ENCODE measurements at places on chromosomes 7 and 10.

- DNase-seq: no peak
These were observed 66.7 kb downstream of the PDGFA start for GRCh38 chr7:452791-453455.

- DNase-seq: peak; percentile 8
These were observed 27.8 kb downstream of the ZNF33A start for GRCh38 chr10:38038107-38038931.

GRCh38 chr10:10626734-10627133 lies 390.9 kb upstream of the CELF2 start:
- DNase-seq: no peak

- peak; percentile 63 for DNase-seq
These were observed 393.1 kb downstream of the EXOC4 start for GRCh38 chr7:133645884-133646391.
